Inflammatory macrophage (primary cell): ENCODE measurements at places on chromosomes 11 and 22.

GRCh38 chr22:20437613-20438426, at the start of gene SCARF2:
Gene SCARF2 (minus strand): TSS chr22:20437825. CDS start chr22:20437754, 71 bp downstream.
- DNase-seq: no peak

- DNase-seq: peak; percentile 59
These were observed 11.2 kb upstream of the PPP2R1B start for GRCh38 chr11:111777094-111778046.

DNA sequence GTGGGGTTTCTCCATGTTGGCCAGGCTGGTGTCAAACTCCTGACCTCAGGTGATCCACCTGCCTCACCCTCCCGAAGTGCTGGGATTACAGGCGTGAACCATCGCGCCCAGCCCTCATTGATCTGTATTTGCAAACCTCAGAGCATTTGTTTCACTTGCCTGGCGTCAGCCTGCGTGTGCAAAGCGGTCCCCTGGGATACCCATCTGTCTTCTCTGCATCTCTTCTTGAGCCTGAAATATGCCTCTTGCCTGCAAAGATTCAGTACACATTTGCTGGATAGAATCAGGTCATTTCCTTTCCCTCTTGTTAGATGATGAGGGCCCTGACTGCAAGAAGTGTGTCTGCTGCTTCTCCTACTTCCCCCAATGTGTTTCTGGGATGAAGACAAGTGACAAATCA, 1291.0 kb downstream of the TBC1D22A start:
- no peak for DNase-seq

- no peak for DNase-seq
These were observed 172.2 kb downstream of the ST3GAL4 start for GRCh38 chr11:126527651-126528050.

GRCh38 chr11:30002157-30002785, 14.6 kb downstream of the KCNA4 start:
- DNase-seq: no peak

GRCh38 chr11:45756384-45757010, 48.5 kb upstream of the SLC35C1 start:
- no peak for DNase-seq

GRCh38 chr11:61418136-61418535, 11.6 kb downstream of the CPSF7 start:
- DNase-seq: peak; percentile 51

DNA sequence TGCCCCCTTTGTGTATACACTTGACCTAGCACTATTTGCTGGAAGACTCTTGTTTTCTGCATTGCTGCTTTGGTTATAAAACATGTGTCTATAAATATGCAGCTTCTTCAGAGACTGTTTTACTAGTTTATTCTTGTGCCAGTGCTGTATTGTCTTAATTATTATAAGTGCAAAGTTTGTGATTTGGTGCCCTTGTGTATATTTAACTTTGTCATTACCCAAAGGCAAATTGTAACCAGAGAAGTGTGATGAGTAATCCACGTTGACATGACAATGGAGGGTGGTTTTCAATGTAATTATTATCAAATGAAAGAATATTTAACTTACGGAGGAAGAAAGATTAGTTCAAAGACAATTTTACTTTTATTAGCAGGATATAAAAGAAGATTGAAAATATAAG, 75.0 kb upstream of the PRODH start:
- no peak for DNase-seq

- peak; percentile 78 for DNase-seq
These were observed 101.2 kb downstream of the BCR start for GRCh38 chr22:23281406-23282088.

- peak; percentile 60 for DNase-seq
These were observed 51.0 kb upstream of the IGLL5 start for GRCh38 chr22:22836635-22837034.

DNA sequence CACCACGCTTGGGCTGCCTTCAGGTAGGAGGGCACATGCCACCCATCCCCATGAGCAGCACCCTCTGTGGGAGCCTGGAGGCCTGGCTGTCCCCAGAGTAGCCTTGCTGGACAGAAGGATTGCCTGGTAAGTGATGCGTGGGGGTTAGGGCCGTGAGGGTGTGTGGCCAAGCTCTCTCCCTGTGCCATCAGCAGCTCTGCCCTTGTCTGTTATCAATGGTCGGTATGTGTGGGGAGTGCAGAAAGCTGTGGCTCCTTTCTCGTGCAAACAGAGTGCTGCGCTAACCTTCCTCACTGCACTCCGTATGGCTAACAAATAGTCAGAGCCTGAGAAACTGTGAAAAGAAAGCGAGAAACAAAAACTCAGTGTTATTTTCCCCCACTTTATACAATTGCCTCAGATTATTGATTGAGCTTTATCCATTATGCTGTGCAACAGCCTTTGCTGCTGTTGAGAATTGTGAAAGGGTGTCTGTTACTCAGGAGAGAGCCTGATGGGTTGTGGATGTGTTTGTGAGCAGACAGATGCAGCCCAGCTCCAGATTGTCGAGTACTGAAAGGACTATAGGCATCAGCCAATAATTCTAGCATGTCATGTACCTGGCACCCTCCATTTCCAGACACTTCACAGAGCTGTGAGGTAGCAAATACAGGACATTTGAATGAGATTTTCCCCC, 432.2 kb downstream of the NTM start:
- no peak for DNase-seq

GRCh38 chr11:34052036-34052607, 591 bp downstream of the CAPRIN1 start:
- DNase-seq: peak; percentile 87

DNA sequence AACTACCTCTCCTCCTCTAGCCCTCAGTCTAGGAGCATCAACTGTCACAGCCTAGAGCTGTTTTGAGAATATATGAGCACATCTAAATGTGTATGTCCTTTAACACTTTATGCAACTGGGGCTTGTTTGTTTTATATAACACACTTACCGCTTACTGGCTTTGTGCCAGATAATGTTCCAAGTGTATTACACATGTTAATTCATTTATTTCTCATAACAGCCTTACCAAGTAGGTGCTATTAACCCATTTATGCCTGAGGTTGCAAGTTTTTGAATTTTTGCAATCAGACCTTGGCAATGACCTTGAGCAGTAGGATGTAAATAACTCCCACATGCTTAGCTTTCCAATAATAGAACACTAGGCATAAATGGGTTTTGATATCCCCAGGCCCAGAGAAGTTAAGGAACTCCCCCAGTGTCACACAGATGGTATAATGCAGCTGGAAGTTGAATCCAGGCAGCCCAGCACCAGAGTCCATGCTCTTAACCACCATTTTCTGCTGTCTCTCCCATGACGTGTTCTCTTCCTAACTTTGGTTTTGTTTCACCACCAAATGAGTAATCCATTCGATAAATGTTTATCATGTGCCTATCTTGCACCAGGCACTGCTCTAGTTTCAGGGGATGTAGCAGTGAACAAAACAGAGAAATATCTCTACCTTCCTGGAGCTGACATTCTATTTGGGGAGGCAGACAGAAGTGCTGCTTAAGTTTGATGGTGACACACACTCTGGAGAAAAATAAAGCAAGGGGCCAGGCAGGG, 23.1 kb downstream of the PRDM11 start:
- DNase-seq: peak; percentile 6

DNA sequence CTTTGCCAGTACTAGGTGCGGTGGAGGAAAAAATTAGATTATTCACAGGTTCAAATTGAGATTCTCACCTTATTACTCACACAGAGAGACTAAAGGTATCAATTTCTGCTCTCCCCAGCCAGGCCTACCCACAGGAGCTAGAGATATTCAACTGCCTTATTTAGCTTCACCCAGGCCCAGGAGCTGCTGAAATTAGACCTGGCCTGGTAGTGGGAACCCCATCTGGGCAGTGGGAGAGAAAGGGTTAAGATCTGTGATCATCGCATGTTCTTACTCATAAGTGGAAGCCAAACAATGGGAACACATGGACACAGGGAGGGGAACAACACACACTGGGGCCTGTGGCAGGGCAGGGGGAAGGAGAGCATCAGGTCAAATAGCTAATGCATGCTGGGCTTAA, 20.9 kb upstream of the MICAL2 start:
- no peak for DNase-seq

- DNase-seq: no peak
These were observed 64.0 kb upstream of the TNRC6B start for GRCh38 chr22:40113696-40114095.

- DNase-seq: no peak
These were observed 59.5 kb upstream of the SCUBE2 start for GRCh38 chr11:9150926-9151325.

- peak; percentile 62 for DNase-seq
These were observed 30.5 kb downstream of the CHKA start for GRCh38 chr11:68090706-68091105.

DNA sequence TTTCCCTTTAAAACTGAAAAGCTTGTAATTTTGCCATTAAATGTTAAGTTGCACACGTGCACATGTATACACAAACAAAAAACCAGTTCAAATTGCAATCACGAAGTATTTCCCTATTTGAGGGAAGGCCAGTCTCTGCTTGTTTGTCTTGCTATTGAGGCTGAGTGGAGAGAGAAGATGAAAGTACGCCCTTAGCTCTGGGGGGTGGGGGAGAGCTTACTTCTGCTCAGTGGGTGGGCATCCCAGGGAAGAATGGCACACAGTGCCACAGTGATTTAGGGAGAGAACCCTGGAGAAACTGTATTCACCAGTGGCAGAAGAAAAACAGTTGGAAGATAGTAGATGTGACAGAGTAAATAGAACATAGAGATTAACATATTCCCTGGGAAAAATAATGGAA, 8.7 kb downstream of the YAP1 start:
- DNase-seq: no peak

DNA sequence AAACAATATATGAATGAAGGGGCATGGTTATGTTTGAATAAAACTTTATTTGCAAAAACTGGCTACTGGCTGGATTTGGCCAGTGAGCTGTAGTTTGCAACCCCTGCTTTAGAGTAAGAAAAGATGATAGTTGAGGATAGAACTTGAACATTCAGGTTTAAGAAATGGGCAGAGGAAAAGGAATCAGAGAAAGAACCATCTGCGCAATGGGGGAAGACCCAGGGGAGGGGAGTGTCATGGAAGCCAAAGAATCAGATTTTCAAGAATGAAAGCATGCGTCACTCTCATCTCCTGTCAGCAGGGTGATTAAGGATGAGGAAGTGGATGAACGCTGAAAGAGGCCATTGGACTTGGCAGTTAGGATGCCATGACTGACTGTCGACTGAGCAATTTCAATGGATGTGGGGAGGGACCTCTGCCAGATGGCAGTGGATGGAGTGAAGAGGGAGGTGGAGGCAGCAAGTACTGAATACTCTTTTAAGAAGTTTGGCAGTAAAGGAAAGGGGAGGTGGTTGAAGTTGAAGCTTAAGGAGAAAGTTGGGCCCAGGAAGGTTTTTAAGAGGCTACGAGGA, 21.2 kb downstream of the FAT3 start:
- DNase-seq: no peak

GRCh38 chr11:84824624-84825023, 802.5 kb downstream of the DLG2 start:
- DNase-seq: no peak

DNA sequence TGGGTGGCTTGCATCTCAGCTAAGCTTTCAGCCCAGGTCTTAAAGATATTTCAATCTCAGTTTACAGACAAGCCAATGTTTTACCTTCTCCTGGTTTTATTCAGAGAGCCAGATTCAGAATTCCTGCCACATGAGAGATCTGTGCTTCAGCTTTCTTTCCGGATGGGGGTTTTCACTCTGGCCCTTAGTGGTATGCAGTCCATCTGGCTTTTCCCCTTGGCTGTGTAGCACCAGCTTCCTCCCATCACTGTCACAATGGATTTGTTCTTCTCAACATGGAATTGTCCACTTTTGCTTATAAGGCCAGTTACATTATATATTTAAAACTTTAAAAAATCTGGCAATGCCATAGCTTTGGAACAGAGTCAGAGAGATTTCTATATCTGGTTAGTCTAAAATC, 303.9 kb downstream of the ETS1 start:
- no peak for DNase-seq
